Lower leg skin (tissue), 4 donors: ENCODE measurements at places on chromosomes 12 and 14. TPM values are rescaled to one million over a fixed set of nuclear protein-coding genes. Genes with fewer than 3 reads are reported as not detected.

DNA sequence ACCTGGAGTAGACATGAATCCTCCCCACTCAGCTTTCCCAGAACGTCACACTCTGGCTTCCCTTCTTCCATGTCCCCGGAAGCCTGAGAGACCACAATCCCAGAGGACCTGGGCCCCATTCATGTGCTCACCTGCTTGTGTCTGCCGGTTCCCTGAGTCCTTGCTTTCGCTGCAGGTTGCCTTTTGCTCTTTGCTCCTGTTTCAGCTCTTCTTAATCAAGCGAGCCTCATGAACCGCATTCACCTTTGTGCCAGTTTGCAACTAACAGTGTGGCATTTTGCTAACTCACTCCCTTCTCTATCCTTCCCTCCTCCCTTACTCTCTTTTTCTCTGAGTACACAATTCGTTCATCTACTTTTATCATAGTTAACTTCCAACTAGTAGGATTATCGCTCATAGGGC is 23.1 kb downstream of the ENTPD5 start:
- no peak for DNase-seq

DNA sequence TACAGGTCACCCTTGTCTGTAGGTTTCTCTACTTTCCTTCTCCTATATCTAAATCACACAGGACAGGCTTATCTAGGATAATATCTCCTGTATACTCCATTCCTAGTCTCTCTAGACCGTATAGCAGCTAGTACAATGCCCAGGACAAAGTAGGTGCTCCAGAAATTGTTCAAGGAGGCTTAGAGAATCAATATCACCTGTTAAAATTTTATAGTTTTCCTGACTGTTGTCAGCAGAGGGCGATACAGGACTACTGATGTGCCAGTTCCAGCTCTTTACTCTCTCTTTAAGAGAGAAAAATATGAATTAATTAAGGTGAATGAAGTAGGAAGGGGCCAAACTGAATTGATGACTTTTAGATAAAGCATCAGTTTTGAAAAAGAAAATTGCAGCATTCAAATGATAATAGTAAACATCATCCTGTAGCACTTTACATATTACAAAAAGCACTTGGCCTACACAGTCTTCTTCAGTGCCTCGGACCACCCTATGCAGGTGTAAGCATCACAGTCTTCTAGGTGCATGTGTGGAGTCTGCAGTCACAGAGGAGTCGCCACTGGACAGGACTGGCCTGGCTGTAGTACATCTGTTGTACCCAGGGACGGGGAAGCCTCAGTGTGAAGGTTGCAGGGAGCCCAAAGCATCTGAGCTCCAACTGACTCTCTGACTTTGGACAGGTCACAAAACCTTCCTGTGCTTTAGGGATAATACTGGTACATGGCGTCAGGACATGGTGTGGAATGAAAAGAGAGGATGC is 61.9 kb upstream of the MAX start:
- no peak for DNase-seq

DNA sequence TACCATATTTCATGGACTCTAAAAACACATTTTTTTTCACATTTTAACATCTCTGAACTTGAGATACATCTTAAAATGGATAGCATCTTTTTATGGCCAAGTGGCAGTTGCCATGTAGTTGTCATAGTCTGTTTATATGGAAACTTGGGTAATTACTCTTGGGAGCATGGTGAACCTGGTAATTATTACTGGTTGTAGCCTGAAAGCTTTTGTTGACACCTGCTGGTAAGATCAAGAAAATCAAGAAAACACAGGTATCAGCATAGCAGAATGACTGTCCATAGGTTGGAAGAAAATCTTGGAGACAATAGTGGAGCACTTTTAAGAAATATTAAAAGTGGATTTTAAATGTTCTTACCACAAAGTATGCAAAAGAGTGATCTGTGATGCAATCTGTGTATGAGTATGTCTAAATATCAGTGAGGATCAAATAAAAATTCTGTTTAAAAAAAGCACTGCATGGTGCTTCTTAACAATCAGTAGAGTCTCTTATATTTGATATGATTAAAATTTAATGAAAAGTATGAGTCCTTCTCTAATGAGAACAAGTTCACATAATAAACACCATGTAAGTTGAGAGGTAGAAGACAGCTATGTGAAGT is 44.2 kb downstream of the TTC8 start:
- DNase-seq: no peak

DNA sequence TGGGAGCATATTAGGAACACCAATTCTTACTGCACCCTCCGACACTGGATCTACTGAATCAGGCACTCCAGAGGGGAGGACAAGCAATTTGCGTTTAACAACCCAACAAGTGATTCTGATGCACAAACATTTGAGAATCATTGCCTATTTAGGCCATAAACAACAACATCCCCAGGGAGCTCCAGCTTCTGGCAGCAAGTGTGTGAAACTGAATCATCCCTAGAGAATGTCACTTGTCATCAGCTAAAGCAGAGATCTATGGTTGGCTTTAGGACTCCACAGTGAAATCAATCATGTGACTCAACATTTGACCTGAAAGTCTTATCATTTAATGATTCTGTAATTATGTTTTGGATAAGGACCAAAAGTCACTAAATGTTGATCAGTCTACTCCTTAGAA is 505.0 kb upstream of the FLRT2 start:
- no peak for DNase-seq

DNA sequence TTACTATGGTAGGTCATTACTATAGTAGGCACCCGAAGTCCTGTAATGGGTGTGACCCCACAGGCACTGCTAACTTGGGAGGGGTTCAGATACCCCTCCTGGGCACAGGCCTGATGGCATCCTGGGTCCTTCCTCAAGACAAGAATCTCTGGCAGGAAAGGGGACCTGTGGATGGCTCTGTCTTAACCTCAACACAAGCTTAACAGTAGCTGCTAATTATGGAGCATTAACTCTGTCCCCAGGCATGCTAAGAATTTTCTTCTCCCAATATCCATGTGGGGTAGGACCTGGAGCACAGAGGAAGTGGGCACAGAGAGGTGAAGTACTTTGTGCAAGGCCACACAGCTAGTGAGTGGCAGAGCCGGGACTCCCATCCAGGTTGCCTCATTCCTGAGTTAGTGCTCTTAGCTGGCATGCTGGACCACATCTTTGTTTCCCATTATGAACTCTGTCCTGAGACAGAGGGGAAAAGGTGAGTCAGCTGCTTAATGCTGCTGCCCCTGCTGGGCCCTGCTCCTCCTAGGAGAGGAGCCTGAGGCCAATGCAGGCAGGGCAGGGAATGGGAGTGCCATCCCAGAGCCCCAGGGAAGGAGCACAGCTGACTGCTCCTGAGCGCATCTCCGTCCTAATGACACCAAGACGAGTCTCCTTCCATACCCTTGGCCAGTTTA is 32.1 kb downstream of the GALNT16 start:
- peak; percentile 45 for DNase-seq

GRCh38 chr12:84198294-84198946 is 714.2 kb downstream of the SLC6A15 start:
- DNase-seq: no peak

- DNase-seq: no peak
These were observed 3.8 kb upstream of the PSMC6 start for GRCh38 chr14:52703225-52703624.

GRCh38 chr14:90815822-90816662 is at the start of gene TTC7B:
Gene TTC7B (minus strand): TSS chr14:90816430. CDS start chr14:90816295, 135 bp downstream.
- DNase-seq: no peak

- DNase-seq: no peak
These were observed 118.7 kb downstream of the BRMS1L start for GRCh38 chr14:35944847-35945246.

NFATC4 gene
- total RNA-seq: 8.3 TPM
